ENCODE measurements at places on chromosomes 11 and 22. TPM values are rescaled to one million over a fixed set of nuclear protein-coding genes. Genes with fewer than 3 reads are reported as not detected.

GRCh38 chr22:48104766-48105165 lies 1342.3 kb downstream of the TBC1D22A start:
- no peak for DNase-seq

GRCh38 chr11:120985718-120986569 lies 38.0 kb upstream of the TBCEL start:
- DNase-seq = no peak

- no peak for DNase-seq
These were observed 80.5 kb downstream of the TEAD1 start for GRCh38 chr11:12754582-12755234.

Gene SPON1
- polyA plus RNA-seq = 85.5 TPM

Gene MMP27
- polyA plus RNA-seq = not detected
